Activated CD8-positive, alpha-beta memory T cell treated with anti-CD3 and anti-CD28 coated beads for 1 hour (primary cell): ENCODE measurements at places on chromosomes 6 and 20.

DNA sequence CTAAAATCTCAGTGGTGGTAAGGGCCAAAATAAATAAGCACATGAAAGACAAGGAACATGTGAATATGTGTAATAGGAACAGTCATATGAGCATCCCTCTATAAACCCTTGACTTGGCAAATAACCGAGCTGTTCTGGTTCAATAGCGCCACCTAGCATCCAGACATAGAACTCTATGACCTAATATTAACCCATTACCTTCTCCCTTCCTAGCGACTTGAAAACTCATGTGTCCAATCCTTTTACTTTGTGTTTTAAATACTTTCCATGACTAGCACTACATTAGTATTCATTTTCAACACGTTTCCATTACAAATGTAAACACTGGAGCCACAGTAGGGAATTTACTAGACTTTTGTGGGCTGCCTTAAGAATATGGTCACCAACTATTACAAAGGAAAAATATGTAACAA lies 279.7 kb downstream of the UST start:
- no peak for DNase-seq

GRCh38 chr6:153101461-153101860 lies 29.6 kb downstream of the RGS17 start:
- DNase-seq = no peak

- no peak for DNase-seq
Observed at GRCh38 chr20:45377269-45377668, 856 bp downstream of the TP53TG5 start.

GRCh38 chr6:168711049-168711640 lies 270.2 kb downstream of the SMOC2 start:
- no peak for DNase-seq

DNA sequence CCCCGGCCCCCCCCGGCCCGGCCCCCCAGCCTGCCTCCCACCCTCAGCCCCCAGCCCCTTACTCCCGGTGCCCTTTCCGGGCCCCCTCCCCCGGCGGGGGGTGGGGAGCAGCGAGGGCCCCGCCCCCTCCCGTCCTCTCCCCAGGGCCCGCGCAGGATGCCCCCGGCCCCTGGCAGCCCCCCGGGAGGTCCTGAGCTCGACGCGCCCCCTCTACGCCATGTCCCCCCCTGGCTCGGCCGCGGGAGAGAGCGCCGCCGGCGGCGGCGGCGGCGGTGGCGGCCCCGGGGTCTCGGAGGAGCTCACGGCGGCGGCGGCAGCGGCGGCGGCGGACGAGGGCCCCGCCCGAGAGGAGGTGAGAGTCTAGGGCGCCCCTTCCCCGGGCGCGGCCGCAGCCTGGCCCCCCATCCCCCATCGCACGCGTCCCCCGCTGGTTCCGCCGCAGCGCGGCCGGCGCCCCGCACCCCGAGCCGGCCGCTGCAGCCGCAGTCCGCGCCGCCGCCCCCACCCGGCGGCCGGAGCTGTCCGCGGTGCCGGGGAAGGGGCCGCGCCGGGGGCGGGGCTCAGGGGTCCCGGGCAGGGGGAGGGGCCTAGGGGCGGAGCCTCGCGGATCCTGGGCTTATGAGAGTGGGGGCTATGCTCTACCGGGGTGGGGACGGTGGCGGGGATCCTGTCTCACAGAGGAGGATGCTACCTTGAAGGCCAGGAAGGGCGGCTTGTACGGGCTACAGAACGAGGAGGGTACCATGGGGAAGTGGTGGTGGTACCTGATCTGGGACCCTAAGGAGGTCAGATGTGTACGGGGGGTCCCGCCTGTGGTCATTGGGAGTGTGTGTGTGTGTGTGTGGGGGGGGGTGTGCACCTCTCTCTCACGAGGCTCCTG lies 516 bp downstream of the TMEM151B start:
- no peak for DNase-seq

DNA sequence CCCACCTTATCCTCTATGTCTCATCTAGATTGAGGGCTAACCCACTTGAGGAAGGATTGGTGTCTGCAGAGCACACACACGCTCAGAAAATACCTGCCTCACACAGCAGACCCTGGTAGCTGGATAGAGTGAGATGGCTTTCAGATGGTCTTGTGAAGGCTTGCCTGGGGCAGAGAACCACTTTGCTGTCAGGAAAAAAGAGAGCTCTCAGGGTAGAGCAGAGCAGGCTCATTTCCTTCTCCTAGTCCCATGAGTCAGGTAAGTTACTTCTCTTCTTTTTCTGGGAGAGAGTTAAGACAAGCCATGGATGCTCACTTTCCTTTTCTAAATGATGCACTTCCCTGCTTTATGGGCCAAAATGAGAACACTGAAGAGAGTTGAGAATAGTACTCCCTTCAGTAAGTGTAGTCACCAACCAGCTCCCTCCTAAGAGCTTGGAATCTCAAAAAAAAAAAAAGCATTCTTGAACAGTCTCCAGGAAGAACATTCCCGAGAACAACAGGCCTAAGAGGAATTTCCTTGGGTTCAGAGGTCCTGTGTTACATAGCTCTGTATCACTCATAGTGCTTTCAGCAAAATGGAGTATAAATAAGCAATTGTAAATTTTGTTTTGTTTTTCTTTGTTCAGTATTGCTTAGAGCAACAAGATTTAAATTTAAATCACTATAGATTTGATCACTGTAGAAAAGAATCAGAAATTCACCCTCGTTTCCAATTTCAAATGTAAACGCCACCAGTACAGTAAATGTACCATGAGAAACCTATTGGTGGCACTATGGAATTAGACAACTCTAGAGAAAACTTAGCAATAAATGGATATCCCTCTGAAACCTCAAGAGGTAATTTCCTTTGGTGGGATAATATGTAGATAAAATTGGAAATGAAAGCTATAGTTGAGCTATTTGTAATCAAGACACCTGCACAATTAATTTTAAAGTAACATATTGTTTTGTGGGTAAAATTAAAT lies 530.3 kb downstream of the RFPL4B start:
- no peak for DNase-seq

GRCh38 chr20:19885939-19886660 lies 128.0 kb downstream of the RIN2 start:
- DNase-seq = no peak
